Stimulated activated CD4-positive, alpha-beta T cell treated with anti-CD3 and anti-CD28 coated beads, Interleukin-4, amount 100 ng/mL, for 1 hour (primary cell): ENCODE measurements at places on chromosomes 4 and X.

GRCh38 chrX:51487960-51488267 is 8.5 kb downstream of the NUDT11 start:
- no peak for DNase-seq

DNA sequence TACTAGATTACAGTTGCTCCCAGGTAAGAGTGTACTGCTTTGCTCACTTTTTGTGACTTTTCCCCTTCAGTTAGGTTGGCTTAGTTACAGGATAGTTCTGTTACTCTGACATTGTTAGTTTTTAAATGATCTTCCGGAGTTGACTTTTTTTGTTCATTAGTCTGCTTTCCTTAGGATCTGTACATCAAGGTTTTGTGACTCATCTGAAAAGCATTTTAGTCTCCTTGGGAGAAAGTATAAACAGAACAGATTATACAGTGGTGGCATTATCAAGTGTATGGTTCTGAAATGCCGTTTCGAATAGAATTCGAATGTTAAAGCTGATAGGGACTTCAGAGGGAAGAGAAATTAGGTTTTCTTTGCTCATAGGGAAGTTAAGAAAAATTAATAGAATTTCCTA is 63.3 kb downstream of the USP9X start:
- DNase-seq: no peak

DNA sequence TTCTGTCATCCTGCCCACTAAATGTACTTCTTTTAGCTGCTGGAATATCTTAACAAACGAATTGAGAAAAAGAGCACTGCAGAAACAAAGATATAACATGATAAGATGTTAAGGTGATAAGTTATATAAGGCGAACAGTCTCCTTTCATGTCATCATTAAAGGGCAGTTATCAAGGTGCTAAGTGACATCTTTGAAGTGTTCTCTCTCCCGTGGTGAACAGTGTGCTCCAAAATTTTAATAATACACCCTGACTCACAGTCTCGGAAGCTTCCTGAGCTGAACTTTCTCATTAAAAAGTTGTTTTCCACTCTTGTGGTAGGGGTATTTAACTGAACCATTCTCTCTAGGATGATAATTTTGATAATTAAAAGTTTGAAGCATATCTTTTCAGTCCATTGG is 61.6 kb downstream of the PLS3 start:
- DNase-seq: no peak

DNA sequence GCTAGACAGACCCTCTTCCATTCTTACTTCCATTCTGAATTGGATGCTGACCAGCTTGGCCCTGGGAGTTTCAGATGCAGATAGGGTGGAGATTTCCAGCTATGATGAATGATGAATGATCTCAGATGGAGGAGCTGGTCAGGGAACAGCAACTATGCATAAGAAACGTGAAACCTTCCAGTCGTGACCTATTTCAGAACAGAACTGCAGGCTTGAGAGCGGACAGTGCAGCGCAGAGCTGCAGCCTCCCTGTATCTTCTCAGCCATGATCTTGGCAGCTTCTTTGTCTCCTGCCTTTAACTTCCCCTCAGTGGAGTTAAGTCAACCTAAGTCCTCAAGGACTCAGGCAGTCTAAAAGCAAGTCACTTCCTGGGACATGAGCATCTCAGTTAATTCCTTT is 43.3 kb upstream of the HAND2 start:
- DNase-seq: no peak

DNA sequence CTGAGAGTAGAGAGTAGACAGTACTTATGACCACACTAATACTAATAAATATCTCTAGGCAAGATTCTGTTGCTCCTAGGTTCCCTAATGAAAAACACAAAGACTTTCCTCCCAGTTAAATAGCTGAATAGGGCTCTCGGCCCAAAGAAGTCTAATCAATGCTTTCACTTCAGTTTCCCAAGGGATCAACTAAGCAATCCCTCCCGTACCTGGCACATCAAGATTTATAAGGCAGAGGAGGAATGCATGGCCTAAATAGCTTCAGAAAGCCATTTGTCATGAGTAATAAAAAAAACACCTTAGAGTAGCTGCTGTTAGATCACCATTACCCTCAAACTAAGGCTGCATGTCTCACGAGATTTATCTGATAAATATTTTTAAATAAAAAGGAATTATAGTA is 56.8 kb upstream of the EXOC1L start:
- no peak for DNase-seq

DNA sequence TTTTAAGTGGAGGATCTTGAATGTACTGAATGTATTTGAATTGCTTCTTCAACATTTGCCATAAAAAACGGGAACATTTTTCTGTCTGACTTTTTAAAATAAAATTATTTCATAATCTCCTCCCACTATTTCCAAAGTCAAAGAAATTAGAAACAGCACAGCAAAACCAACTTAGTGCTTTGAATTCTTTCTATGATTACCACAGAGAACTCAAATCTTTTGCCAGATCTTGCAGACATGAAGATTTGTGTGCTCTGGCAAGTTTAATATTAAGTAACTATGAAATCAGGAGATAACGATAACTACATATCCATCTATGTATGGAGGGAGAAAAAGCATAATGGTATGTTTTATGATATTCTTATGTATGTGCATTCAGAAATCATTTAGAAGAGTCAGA is 982.2 kb downstream of the PCDH7 start:
- DNase-seq: no peak

GRCh38 chrX:41799661-41800060 is 75.7 kb downstream of the GPR82 start:
- no peak for DNase-seq

DNA sequence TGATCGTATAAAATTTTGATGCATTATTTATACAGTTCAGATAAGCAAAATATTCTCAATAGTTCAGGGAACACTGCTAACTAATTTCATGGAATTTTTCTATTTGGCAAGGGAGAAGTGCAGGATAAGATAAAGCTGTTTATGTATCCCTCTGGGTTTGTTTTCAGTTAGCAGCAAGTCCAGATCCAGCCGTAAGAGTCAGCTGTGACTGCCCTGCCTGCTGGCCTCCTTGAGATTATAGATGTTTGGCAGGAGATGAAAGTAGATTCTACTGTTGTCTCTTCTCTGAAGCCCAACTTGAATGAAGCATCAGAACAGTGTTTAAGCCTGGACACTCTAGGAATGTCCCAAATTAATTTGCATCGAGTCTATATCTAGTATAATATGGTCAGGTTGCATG is 29.5 kb downstream of the ANTXR2 start:
- DNase-seq: no peak

DNA sequence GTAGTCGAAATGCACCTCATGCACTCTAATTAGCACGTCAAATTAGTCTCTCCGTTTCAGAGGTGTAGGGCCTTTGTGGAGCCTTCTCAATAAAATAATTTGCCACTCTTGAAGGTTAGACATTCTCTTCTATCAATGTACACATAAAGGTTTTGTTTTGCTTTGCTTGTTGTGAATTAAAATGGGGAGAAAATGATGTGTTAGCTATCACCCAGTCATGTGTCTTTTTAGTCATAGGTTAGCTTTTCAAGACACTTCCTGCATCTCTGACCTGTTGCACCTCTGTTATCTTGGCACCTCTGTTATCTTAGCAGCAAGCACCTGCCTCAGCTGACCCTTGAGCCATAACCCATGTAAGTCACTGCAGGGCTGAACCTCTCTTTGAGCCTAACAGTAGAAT is 936 bp downstream of the TMEM144 start:
- no peak for DNase-seq

DNA sequence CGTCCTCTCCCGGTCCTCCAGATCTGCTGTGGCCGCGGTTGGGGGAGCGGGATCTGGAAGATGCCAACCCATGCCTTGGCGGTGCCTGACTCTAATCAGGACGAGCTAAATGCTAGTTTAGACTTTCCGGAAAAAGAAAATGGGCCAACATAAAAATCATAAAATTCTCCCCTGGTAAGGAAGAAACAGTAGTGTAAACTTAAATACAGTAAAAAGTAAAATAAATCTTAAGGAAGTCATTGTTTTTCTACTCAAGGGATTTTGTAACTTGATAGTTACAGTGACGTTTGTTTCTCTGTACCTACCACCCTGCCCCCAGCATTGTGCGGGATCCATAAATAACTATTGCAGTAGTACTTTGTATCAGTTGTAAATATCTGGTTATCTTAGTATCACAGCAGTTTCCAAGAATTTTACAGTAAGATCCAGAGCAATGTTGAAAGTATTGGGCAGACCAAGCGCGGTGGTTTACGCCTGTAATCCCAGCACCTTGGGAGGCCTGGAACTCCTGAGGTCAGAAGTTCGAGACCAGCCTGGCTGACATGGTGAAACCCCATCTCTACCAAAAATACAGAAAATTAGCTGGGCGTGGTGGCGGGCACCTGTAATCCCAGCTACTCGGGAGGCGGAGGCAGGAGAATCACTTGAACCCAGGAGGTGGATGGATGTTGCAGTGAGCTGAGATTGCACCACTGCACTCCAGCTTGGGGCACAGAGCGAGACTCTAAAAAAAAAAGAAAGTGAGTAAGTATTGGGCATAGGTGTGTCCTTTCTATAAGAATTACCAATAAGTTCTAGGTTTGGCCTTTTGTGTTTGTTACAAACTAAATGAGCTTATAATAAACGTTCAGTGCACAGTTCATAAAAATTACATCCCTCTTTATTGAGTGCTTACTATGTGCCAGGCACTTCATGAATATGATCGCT is 1.0 kb upstream of the PLA2G12A start:
- DNase-seq: no peak

GRCh38 chr4:160353548-160353947 is 1250.7 kb downstream of the RAPGEF2 start:
- no peak for DNase-seq

- DNase-seq: no peak
These were observed 736.9 kb upstream of the HS3ST1 start for GRCh38 chr4:12165616-12166015.

- no peak for DNase-seq
These were observed 273.9 kb downstream of the ARAP2 start for GRCh38 chr4:35970366-35970960.

- DNase-seq: no peak
These were observed 107.0 kb downstream of the REPS2 start for GRCh38 chrX:17053502-17053901.

- DNase-seq: no peak
These were observed 210.4 kb downstream of the KLHL4 start for GRCh38 chrX:87728024-87728423.

DNA sequence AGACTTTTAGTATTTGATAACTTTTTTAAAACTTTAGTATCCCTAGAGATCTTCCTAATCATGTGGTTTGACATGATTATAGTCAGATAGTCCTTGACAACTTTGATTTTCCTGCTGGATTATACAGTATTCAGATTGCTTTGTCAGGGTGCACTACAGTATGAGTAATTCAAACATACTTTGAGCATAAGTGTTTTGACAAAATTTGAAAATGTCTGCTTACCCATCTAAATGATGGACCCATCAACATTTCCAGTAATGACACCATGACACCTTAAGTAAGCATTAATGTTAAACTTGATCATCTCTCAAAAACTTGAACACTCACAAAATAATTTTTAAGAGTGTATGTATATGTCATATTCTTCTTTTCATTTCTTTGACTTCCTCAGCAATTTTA is 514.5 kb upstream of the SMIM31 start:
- no peak for DNase-seq

DNA sequence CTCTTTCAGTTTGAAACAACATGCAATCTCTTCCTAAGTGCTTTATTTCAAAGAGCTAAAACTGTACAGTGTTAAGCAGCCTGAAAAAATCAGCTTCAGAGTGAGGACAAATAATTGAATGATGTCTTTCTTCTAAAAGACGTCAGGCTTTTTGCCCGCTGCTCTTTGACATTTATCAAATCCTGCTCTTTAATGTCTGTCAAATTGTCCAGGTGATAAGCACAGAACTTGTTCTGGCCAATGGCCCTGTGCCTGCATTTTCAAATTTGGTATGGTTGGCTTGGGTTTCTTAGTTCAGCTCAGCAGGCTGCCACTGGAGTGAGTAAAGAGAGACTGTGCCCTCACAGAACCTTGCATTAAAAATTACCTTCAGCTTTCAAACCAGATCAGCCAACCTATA is 712.9 kb upstream of the LCORL start:
- DNase-seq: no peak

DNA sequence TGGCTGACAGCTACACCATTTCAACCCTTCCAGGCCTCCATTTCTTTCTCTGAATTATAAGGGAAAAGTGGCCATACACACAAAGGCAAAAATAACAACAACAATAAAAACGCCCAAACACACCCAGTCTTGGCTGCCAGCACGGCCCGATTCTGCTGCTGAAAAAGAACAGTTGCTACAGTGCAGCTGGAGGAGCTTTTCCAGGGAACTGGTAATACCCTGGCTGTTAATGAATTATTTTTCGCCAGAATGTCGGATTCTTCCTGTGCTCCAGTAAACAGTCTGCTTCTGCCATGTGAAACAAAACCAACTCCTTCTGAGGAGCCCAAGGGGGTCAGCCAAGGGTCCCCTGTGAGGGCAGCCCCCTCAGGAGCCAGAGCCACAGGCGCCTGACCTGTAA is 6.6 kb downstream of the RAI2 start:
- no peak for DNase-seq
